ENCODE measurements at places on chromosomes 16 and 17. TPM values are rescaled to one million over a fixed set of nuclear protein-coding genes. Genes with fewer than 3 reads are reported as not detected.

The NFATC3 gene
- total RNA-seq, result 14.7 TPM

The NLRC3 gene
- total RNA-seq, result not detected

The ABCC3 gene
- total RNA-seq, result 2.2 TPM

The CHST4 gene
- under 0.01 TPM for total RNA-seq

The IRX5 gene
- not detected for total RNA-seq

The PFN1 gene
- 432 TPM for total RNA-seq

The TMEM220 gene
- total RNA-seq, result 1.1 TPM

All from IMR-90 (cell line).